ENCODE measurements at places on chromosomes 4 and X.

DNA sequence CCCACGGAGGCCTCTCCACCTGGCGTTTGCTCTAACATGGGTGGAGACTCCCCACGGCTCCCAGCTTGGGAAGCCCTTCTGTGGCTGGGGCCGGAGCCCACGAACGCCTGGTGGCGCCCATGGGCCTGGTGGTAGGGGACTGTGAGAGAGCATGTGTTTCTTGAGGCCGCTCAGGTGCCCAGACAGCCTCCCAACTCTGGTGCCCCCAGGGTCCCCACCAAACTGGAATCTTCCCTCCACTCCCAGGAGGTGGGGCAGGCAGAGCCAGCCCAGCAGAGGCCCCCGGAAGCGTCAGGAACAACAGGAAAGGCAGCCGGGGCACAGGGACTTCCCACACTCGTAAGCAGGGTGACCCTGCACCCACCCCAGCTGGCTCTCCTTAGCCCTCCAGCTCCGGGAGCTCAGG, 33.3 kb upstream of the FGFR3 start:
- no peak for DNase-seq

DNA sequence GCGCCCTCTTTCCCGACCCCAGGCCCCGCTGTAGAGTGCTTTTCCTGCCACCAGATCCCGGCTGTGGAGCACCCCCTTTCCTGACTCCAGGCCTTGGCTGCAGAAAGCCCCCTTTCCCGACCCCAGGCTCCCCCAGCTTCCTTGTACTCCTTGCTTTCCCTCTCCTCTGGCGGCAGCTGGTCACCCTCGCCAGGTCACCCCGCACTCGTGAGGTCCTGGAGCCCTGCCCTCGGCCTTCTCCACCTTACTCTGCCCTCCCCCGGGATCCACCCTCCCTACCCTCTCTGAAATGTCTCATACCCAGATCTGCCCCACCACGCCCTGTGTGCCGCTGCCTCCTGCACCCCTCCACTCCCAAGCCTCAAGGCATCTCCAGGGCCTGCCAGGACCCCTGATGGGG, 25.0 kb upstream of the C4orf50 start:
- no peak for DNase-seq

- no peak for DNase-seq
These were observed 95.7 kb downstream of the ANXA3 start for GRCh38 chr4:78647272-78647671.

DNA sequence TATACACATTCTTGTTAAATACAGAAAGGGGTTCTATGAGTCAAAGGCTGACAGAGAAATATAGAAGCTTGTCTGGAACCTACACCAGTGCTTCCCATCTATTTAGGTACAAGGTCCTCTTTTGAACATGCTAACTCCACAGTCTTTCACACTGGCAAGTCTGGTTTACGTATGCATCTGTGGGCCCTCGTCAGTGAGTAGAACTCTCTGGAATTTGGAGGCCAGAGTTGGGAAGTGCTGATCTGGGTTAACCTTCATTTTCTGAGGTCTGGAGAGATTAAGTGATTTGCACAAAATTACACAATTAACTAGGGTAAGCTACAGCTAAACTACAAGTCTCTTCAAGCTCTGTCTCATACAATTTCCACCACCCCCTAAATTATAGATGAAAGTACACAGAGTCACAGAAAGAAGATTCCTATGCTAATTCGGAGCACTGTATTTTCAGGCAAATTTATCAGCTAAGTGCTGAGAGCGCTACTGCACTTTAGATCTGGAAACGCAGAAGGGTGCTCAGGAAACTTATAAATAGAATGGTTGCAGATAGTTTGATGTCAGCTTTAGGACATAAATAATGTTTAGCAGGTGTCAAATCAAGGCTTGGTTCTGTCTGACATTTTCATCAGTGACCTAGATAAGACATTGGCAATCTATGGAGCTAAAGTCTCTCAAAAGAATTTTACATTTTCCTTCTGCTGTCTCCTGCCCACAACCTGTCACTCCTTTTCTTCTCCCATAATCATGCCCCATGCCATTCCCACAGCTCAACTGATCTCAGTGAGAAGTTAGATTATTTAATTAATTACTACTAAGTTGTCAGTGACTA, 43.0 kb upstream of the PDLIM5 start:
- DNase-seq, result no peak

DNA sequence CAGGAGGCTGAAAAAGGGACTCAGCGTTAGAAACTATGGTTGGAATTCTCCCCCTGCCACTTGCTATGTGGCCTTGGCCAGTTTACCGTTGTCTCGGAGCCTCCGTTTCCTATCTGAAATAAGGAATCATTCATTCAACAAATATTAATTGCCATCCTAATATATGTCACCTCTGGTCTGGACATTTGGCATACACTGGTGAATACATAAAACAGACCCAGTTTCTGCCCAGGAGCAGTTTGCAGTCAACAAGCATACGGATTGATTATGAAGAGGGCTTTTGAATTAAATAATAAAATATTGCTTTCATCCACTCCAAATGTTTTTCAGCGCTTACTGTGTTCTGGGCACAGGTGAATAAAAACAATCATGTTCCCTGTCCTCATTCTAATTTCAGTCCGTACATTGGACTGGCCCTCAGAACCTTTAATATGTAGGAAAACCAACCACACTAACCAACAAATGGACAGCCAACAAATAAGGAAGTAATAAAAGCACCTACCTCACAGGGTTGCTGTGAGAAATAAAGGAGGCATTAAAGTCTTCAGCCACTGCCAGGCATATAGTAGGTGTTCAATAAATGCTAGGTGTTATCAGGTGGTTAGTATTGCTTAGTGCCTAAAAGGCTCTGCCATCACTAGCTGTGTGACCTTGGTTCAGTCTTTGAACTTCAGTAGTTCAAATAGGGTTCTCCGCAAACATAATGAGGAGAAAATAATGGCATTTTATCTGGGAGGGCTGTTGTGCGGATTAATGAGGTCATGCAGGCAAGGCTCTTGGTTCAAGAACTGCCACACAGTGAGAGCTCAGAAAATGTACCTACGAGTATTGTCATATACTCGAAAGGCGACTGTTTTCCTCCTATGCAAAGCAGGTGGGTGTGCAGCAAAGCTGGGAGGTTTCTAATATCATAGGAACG, 7.3 kb upstream of the GSX2 start:
- DNase-seq, result no peak

DNA sequence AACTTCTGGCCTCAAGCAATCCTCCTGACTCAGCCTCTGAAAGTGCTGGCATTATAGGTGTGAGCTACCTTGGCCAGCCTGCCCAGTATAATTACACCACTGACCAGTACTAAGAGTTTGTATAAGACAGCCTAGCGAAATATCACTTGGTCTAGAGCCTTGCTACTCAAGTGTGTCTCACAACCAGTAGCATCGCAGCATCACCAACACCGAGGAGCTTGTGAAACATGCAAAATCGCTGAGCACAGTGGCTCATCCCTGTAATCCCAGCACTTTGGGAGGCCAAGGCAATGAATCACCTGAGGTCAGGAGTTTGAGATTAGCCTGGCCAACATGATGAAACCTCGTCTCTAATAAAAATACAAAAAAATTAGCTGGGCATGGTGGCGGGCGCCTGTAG, 102.0 kb upstream of the GATB start:
- DNase-seq, result no peak

Measured in GM04504 (cell line).